ENCODE measurements at places on chromosomes 13 and 19. TPM values are rescaled to one million over a fixed set of nuclear protein-coding genes. Genes with fewer than 3 reads are reported as not detected.

DNA sequence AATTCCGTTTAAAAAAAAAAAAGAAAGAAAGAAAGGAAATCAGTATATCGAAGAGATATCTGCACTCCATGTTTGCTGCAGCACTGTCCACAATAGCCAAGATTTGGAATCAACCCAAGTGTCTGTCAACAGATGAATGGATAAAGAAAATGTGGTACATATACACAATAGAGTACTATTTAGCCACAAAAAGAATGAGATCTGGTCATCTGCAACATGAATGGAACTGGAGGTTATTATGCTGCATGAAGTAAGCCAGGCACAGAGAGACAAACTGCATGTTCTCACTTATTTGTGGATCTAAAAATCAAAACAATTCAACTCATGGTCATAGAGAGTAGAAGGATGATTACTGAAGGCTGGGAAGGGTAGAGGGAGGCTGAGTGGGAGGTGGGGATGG, 16.3 kb downstream of the ZNF565 start:
- no peaks in the 10 kb centered on the region for H3K27me3 ChIP-seq
- no peak overlapping the region for H3K27ac ChIP-seq
- no peak for DNase-seq
- no peaks in the 10 kb centered on the region for H3K4me1 ChIP-seq
- H3K4me3 ChIP-seq = no peak overlapping the region

The ATP4B gene
- not detected for total RNA-seq

The PALM3 gene
- 10.0 TPM for total RNA-seq

DNA sequence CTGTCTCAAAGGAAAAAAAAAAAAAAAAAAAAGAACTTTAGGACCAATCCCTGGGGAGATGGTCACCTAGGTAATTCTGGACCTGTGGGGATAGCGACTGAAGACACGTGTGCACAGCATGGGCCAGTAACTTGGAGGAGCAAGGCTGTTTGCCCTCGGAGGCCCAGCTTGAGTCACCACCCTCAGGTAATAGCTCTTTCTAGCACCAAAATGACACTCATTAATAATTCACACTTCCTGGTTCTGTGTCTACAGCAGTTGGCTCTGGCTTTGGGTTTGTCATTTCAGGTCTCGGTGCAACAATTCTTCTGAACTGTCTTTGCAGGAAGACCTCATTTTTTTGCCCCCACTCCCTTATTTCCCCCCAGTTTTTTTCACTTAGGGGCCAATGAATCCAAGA, 3.9 kb upstream of the ATP11A start:
- no peaks in the 10 kb centered on the region for H3K27me3 ChIP-seq
- DNase-seq = peak; percentile 70
- no peaks in the 10 kb centered on the region for H3K36me3 ChIP-seq
- H3K4me3 ChIP-seq = no peak overlapping the region
- peaks cover 13% of the 10 kb centered on the region for H3K4me1 ChIP-seq

The SBK3 gene
- total RNA-seq = 1.8 TPM

The GAS6 gene
- 197 TPM for total RNA-seq

GRCh38 chr13:20363603-20364002, 131.5 kb upstream of the GJB6 start:
- no peaks in the 10 kb centered on the region for H3K36me3 ChIP-seq
- H3K4me1 ChIP-seq = no peaks in the 10 kb centered on the region
- H3K4me3 ChIP-seq = no peak overlapping the region
- no peak overlapping the region for H3K27ac ChIP-seq
- H3K27me3 ChIP-seq = no peaks in the 10 kb centered on the region
- DNase-seq = no peak

- H3K36me3 ChIP-seq = no peaks in the 10 kb centered on the region
- H3K27me3 ChIP-seq = no peaks in the 10 kb centered on the region
- H3K4me3 ChIP-seq = no peak overlapping the region
Measured at GRCh38 chr13:27601208-27601607, 19.1 kb downstream of the LNX2 start.

- H3K36me3 ChIP-seq = peaks cover 28% of the 10 kb centered on the region
- no peaks in the 10 kb centered on the region for H3K4me1 ChIP-seq
- no peak overlapping the region for H3K27ac ChIP-seq
- no peak overlapping the region for H3K4me3 ChIP-seq
- no peaks in the 10 kb centered on the region for H3K27me3 ChIP-seq
- no peak for DNase-seq
Measured at GRCh38 chr13:77235456-77236022, 91.4 kb downstream of the MYCBP2 start.

DNA sequence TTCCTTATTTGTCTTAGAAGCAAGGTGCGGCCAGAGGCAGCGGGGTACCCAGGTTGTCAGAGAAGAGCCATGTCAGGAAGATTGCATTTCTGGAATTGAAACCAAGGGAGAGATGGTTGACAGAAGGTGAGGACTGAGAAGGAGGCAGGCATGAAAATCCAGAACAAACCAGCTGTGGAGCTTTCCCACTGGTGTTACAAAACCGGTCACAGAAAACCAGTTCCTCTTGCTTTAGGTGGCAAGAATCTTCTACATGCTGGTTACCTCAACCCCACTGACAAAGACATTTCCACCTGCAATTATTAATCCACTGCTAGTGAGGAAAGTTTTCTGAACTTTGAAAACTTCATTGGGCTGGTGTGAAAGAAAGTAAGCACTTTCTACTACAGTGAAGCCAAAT, 64.0 kb upstream of the MED4 start:
- no peak overlapping the region for H3K4me3 ChIP-seq
- H3K4me1 ChIP-seq = peaks cover 21% of the 10 kb centered on the region
- H3K27ac ChIP-seq = peak overlapping the region; percentile 65
- H3K27me3 ChIP-seq = no peaks in the 10 kb centered on the region

The THSD1 gene
- total RNA-seq = 17.3 TPM

- no peak overlapping the region for H3K4me3 ChIP-seq
- H3K4me1 ChIP-seq = no peaks in the 10 kb centered on the region
- H3K36me3 ChIP-seq = peaks cover 76% of the 10 kb centered on the region
- no peaks in the 10 kb centered on the region for H3K27me3 ChIP-seq
- no peak for DNase-seq
Measured at GRCh38 chr19:14103310-14103709, 12.8 kb upstream of the SAMD1 start.
